GM23248 (cell line): ENCODE measurements at places on chromosomes 13 and 19. TPM values are rescaled to one million over a fixed set of nuclear protein-coding genes. Genes with fewer than 3 reads are reported as not detected.

- H3K27ac ChIP-seq = no peak overlapping the region
- H3K4me3 ChIP-seq = no peak overlapping the region
- DNase-seq = no peak
- no peaks in the 10 kb centered on the region; the same call in 1 of the 2 replicates for H3K27me3 ChIP-seq
- no peaks in the 10 kb centered on the region for H3K4me1 ChIP-seq
Observed at GRCh38 chr19:30888937-30889336, 460.3 kb downstream of the TSHZ3 start.

GRCh38 chr19:2549701-2550191 is 73.8 kb downstream of the GADD45B start:
- H3K4me1 ChIP-seq = peaks cover 14% of the 10 kb centered on the region
- H3K27ac ChIP-seq = peak overlapping the region; percentile 86
- peak; percentile 96 for DNase-seq
- H3K36me3 ChIP-seq = no peaks in the 10 kb centered on the region

- H3K27me3 ChIP-seq = no peaks in the 10 kb centered on the region
- no peaks in the 10 kb centered on the region for H3K36me3 ChIP-seq
- H3K4me1 ChIP-seq = no peaks in the 10 kb centered on the region
- DNase-seq = no peak
Observed at GRCh38 chr13:72005455-72005854, 138.5 kb upstream of the DACH1 start.

Gene ZNF112
- total RNA-seq = 5.6 and 5.7 TPM in 2 replicates
